ENCODE measurements at places on chromosomes 13 and 19.

DNA sequence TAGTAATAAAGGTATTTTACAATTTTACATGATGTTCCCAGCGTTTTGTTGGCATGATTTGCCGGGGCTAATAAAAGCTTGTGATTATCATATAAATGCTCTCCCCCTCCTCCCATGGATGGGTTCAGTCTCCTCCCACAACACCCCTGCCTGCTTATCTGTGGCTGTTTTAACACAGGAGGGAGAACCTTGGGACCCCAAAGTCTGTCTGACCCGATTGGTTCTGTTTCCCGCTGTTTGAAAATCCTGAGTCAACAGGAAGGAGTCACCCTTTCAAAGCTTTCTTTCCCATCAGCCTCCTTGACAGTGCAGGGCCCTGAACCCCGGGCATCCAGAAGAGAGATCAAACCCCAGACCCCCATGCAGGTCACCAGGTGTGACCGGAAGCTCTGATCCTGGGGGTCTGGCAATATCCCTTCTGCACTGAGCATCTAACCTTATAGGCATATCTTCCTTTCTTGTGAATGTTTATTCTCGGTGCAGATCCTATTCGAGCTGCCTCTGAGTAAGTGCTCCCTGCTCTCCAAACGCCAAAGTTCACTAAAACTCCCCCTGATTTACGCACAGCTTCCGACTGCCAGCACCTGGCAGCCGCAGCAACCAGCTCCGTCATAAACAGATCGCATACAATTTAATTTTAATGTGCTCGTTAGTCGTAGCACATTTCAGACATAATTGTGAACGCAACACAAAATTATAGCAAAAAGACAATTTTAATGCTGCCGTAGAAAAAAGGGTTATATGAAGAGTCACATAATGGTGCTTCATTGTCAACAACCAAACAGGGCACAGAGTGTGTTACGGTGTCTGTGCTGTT lies 74.8 kb downstream of the TSHZ3 start:
- no peak for DNase-seq

- no peak for DNase-seq
These were observed 29.1 kb downstream of the SHISA2 start for GRCh38 chr13:26022538-26023292.

- no peak for DNase-seq
These were observed 56.5 kb downstream of the DCLK1 start for GRCh38 chr13:36074659-36075058.

DNA sequence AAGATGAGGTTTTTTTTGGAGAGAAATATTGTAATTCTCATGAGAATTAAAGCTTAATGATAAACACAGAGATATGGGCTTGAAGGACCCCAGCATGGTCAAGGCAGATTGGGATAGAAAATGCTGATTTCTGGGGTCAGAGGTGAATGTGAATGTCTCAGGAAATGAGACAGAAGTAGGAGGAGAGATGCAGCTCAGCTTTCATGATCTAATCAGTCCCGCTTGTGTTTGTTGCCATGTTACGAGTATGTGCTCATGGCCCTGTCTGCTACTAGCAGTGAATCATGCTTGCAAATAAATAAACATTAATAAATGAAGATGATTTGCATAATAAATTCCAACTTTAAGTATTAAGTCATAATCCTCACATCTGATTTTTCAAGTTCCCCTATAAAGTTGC lies 23.0 kb upstream of the NDFIP2 start:
- no peak for DNase-seq

DNA sequence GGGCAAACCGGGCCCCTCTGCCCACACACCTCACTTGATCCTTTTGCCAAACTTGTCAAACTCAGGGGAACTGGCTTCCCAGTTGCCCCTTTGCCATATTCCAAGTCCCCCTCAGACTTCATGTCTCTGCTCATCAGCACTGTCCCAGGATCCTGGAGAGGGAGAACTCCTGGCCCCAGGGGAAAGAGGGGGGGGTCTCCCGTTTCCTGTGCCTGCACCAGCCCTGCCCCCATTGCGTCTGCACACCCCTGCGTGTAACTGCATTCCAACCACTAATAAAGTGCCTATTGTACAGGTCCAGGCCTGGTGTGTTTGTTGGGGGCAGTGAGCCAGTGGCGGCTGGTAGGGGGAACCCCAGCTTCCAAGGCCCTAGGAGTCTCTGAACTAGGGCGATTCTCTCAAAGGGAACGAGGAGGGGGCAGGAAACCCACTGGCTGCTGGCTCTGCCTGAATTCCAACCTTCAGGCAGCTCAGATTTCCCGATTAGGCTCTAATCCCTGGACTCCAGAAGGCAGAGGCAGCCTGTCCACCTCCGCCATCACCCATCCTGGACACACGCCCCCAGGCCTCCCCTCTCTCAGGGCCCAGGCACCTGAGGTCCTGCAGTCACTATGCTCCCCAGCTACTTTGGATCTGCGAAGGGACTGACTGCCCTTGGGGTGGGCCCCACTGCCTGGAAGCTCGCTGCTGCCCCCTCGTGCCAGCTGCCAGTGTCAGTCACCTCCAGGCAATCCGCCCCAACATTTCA lies 9.7 kb upstream of the ILF3 start:
- peak; percentile 69 for DNase-seq

DNA sequence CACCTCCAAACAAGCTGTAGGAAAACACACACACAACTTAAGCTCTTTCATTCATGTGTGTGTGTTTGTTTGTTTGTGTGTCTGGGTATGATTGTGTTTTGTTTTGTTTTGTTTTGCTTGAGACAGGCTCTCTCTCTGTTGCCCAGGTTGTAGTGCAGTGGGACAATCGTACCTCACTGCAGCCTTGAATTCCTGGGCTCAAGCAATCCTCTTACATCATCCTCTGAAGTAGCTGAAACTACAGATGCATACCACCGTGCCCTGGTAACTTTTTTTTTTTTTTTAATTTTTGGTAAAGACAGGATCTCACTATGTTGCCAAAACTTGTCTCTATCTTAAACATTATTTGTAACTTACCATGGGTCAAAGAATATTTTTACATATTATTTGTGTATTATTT lies 431.7 kb downstream of the SLITRK1 start:
- DNase-seq, result no peak

GRCh38 chr13:42140494-42140893 lies 92.0 kb downstream of the DGKH start:
- DNase-seq, result no peak

GRCh38 chr13:105144936-105145335 lies 1390.5 kb downstream of the EFNB2 start:
- no peak for DNase-seq

- DNase-seq, result no peak
These were observed 1.2 kb downstream of the GPR12 start for GRCh38 chr13:26759249-26759906.

DNA sequence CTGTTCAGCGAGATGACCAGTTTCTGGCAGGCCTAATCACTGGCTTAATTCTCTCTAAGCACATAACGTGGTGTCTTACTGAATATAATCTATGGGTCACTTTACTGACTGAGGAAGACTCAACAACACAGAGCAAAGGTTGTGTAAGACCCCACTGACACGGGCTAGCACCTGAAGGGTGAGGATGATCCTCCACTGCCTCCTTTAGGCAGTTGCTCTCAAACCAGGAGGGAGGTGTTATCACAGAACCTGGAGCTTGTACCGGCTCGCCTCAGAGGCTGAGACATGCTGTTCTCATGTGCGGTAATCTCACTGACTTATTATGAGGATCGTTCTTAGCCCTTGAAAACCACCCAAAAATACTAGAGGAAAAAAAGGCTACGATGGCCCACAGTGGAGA lies 28.3 kb downstream of the RCBTB2 start:
- no peak for DNase-seq

DNA sequence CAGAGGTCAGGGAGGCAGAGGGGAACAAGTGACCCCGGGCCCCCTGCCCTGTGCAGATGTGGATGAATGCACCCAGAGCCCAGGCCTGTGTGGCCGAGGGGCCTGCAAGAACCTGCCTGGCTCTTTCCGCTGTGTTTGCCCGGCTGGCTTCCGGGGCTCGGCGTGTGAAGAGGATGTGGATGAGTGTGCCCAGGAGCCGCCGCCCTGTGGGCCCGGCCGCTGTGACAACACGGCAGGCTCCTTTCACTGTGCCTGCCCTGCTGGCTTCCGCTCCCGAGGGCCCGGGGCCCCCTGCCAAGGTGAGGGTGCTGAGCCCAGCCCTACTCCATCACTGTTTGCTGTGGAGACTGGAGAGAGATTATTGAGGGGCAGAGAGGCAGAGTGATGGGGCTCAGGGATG lies 9.9 kb downstream of the LTBP4 start:
- no peak for DNase-seq

- DNase-seq, result no peak
These were observed 38.4 kb upstream of the CYP4F8 start for GRCh38 chr19:15576526-15577156.

GRCh38 chr19:41225238-41226052 lies 6.4 kb downstream of the AXL start:
- no peak for DNase-seq

- DNase-seq, result no peak
These were observed 94.6 kb upstream of the DIAPH3 start for GRCh38 chr13:60258349-60258748.

GRCh38 chr19:51018745-51019543 lies 565 bp downstream of the KLK10 start:
- no peak for DNase-seq

DNA sequence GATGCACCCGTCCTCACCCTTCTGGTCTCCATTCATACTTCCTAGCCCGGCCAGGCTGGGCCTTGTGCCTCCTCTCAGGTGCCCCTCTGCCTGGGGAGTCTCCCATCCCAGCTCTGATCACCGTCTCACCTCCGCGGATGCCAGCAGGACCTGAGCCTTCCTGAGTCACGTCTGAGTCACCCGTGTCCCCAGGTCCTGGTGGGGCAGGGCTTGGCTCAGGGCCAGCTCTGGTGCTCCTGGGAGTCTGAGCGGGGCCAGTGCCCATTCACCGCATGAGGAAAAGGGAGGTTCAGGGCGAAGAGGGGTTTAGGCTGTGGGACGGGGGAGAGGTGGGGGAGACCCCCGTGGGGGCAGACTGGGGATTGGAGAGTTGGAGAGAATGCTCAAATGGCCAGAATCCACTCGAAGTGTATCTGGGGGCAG lies 593 bp downstream of the ATP8B3 start:
- peak; percentile 24 for DNase-seq

GRCh38 chr13:50241479-50241878 lies 226.2 kb downstream of the KCNRG start:
- DNase-seq, result no peak

- DNase-seq, result no peak
These were observed 2.3 kb downstream of the U2AF2 start for GRCh38 chr19:55656988-55657747.

DNA sequence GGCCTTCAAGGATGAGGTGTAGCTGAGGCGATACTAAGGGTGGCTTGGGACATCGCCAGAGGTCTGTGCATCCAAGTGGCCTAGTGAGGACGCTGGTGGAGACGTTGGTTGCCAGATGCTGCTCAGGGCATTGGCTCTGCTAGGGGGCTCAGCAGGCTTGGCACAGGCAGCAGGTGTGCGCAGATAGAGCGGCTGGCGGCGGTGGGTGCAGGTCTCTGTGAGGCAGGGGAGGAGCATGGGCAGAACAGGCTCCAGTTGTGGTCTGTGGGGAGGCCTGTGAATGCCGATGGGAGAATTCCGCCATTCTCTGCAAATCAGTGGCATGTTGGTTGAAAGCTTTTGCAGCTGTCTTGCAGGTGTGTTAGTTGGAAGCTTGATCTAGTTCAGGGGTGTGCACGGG lies 21.2 kb downstream of the PRAM1 start:
- no peak for DNase-seq

DNA sequence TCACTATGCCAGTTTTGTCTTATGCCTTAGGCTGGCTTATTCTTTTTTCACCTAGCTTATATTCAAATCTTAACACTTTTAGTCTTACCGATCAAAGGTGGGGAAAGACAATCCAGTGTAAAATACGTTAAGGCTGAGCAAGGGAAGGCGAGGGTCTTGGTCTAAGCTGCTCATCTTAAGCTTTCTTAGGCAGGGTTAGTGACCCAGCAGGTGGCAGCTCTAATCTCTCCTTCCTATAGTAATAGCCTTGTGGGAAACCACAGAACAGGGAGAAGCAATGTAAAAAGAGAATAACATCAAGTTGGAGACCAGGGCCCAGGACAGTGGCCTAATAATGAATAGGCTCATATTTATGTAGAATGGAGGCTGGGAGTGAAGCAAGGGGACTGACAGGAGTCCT lies 45.9 kb downstream of the COG3 start:
- no peak for DNase-seq

- DNase-seq, result no peak
These were observed 30.2 kb downstream of the PDCD5 start for GRCh38 chr19:32611161-32611560.

GRCh38 chr19:29535984-29536508 lies 10.3 kb downstream of the VSTM2B start:
- DNase-seq, result no peak

DNA sequence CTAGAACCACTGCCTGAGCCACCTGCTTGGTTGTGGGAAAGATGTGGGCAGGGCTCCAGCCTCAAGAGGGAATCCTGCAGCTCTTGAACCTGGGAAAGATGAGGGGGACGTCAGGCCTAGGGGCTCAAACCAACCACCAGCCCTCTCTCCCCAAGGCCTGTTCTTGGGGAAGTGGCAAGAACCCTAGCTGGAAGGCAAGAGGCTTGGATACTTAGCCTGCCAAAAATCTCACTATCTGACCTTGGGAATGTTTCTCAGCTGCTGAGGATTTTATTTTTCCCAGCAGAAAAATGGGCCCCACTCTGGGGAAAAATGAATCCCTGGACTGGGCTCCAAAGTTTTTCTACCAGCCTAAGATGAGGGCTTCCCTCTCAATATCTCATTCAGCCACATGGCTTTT lies 4.6 kb downstream of the USHBP1 start:
- DNase-seq, result no peak

GRCh38 chr19:29673451-29674371 lies 8.4 kb downstream of the PLEKHF1 start:
- no peak for DNase-seq

DNA sequence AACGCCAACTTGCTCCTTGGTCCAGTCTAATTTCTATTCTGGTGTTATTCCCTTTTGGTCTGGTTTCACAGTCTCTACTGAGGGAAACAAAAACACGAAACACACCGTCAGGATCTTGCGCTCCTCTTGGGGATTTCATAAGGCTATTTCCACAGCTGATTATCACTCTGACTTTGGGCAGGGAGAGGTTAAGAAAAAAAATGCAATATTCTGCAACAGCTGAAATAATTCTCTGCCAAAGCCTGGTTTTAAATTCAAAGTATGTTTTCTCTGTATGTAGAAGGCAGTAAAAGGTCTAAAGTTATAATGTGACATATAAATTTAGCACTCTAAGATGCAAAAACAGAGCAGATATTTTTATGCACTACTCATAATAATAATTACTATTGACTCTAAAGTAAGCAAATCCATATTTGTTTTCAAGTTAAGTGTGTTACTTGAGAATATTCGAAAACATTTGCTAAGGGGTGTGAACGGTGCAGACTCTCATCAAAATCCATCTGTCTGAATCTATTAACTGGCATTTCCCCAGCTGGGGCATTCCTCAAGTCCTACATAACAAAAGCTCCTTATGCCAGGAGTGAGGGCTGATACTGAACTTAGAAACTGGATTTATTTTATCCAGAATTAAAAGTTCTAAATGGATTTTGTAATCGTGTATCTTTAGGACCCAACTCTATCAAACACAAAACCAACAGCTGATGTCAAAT lies 38.4 kb upstream of the STARD13 start:
- DNase-seq, result no peak

- DNase-seq, result no peak
These were observed 41.5 kb downstream of the WDFY2 start for GRCh38 chr13:51625555-51626345.
